ENCODE measurements at places on chromosomes 3 and 15.

GRCh38 chr3:55094676-55095075 is 166.8 kb upstream of the LRTM1 start:
- H3K4me3 ChIP-seq: no peak overlapping the region
- no peak overlapping the region for H3K27ac ChIP-seq
- H3K27me3 ChIP-seq: no peaks in the 10 kb centered on the region
- H3K36me3 ChIP-seq: no peaks in the 10 kb centered on the region
- H3K4me1 ChIP-seq: no peaks in the 10 kb centered on the region

GRCh38 chr15:22226034-22226790 is 145.9 kb downstream of the OR4M2 start:
- peaks cover 25% of the 10 kb centered on the region for H3K4me1 ChIP-seq
- peaks cover 4% of the 10 kb centered on the region for H3K36me3 ChIP-seq
- no peak overlapping the region for H3K27ac ChIP-seq
- no peak for DNase-seq

GRCh38 chr3:128277378-128278069 is 124.2 kb downstream of the EEFSEC start:
- H3K27ac ChIP-seq: peak overlapping the region; percentile 0
- no peaks in the 10 kb centered on the region for H3K36me3 ChIP-seq
- no peak overlapping the region for H3K4me3 ChIP-seq

DNA sequence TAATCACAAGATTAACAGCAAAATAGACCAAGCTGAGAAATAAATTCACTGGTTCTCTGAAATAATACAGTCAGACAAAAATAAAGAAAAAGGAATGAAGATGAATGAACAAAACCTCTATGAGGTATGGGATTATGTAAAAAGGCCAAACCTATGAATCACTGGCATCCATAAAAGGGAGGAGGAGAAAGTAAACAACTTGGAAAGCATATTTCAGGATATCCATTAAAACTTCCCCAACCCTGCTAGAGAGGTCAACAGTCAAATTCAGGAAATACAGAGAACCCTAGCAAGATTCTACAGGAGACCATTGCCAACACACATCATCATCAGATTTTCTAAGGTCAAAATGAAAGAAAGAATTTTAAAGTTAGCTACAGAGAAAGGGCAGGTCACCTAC is 649.7 kb upstream of the CBLB start:
- no peak for DNase-seq
- H3K4me3 ChIP-seq: no peak overlapping the region
- H3K36me3 ChIP-seq: no peaks in the 10 kb centered on the region
- H3K27ac ChIP-seq: no peak overlapping the region

GRCh38 chr3:188232656-188233055 is 78.7 kb downstream of the LPP start:
- DNase-seq: no peak
- no peak overlapping the region for H3K27ac ChIP-seq
- H3K4me1 ChIP-seq: peaks cover 36% of the 10 kb centered on the region
- H3K36me3 ChIP-seq: peaks cover 7% of the 10 kb centered on the region

DNA sequence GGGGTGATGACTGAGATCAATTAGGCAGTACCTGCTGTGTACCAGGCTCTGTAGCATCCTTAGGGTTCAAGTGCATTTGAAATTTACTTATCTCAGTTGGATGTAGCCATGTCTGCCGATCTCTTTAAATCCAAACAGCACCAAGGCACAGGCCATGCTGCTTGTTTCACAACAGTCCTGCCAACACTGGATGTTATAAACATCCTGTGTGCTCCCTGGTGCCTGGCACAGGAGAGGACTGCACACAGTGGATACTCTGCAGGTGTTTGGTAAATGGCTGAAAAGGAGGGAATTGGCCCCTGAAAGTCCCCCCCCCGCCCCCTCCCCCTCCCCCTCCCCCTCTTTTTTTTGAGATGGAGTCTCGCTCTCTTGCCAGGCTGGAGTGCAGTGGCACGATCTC is 27.0 kb downstream of the CTSH start:
- H3K4me3 ChIP-seq: no peak overlapping the region
- no peak for DNase-seq

- DNase-seq: no peak
- peak overlapping the region; percentile 41 for H3K27ac ChIP-seq
- peaks cover 54% of the 10 kb centered on the region for H3K4me1 ChIP-seq
- no peaks in the 10 kb centered on the region for H3K27me3 ChIP-seq
- H3K36me3 ChIP-seq: peaks cover 33% of the 10 kb centered on the region
Observed at GRCh38 chr3:38131621-38132369, 5.1 kb downstream of the ACAA1 start.

DNA sequence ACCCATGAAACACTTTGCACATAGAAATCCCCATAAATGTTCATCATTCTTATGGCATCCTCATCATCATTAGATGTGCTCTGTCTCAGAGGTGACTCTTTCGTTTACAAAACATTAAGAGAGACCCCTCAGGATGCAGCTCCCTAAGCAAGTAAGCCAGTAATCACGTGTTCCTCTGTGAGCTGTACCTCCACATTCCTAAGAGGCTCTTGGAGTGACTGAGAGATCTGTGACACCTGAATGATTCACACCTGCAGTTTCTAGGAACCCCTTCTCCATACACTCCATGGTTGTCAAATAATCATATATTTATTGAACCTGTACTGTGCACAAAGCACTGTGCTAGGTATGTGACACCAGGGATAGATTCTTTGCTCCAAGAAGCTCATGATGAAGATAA is 602.4 kb downstream of the UNC13C start:
- H3K27me3 ChIP-seq: peaks cover 11% of the 10 kb centered on the region
- no peak overlapping the region for H3K4me3 ChIP-seq
- no peak for DNase-seq

DNA sequence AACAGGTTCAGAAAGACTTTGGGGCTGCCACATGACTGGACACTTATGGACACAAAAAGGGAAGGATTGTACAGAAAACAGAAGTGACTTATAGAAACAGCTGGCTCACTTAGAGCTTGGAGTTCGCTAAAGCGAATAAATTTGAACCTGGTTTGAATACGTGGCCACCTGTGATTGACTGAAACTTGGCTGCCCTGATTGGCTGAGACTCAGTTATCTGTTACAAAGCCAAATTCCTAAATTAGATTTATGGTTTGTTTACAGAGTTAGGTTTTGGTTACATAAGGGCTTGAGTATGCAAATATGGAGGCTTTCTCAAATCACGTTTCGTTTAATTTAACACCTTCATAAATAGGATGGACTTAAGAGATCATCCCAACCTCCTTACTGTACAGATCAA is 270.2 kb downstream of the THSD4 start:
- H3K27ac ChIP-seq: no peak overlapping the region
- no peak overlapping the region for H3K4me3 ChIP-seq
- DNase-seq: no peak
- peaks cover 16% of the 10 kb centered on the region for H3K27me3 ChIP-seq

DNA sequence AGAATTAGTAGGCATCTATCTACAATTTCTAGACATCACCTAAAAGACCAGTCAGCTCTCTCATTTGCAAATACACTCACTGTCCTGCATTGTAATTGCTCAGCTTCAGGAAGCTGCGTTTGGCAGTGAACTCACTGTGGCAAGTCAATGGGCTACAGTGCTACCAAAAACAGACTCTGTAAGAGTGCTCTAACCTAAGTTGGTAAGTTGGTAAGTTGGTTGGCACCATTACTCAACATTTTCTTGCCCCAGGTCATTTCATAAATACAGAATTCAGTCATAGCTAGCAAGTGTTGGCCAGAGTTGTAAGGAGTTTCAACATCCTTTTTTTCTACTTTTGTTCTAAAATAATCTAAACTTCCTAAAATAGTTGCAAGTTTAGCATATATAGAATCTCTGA is 466.3 kb downstream of the NAALADL2 start:
- H3K36me3 ChIP-seq: no peaks in the 10 kb centered on the region
- no peaks in the 10 kb centered on the region for H3K4me1 ChIP-seq
- no peak overlapping the region for H3K4me3 ChIP-seq
- H3K27ac ChIP-seq: no peak overlapping the region

GRCh38 chr3:105811518-105812193 is 57.2 kb downstream of the CBLB start:
- DNase-seq: no peak
- H3K4me3 ChIP-seq: no peak overlapping the region
- H3K4me1 ChIP-seq: peaks cover 61% of the 10 kb centered on the region
- no peaks in the 10 kb centered on the region for H3K27me3 ChIP-seq
- no peak overlapping the region for H3K27ac ChIP-seq

GRCh38 chr3:189424922-189425321 is 206.3 kb upstream of the TP63 start:
- no peak for DNase-seq
- no peaks in the 10 kb centered on the region for H3K27me3 ChIP-seq
- no peak overlapping the region for H3K4me3 ChIP-seq
- H3K4me1 ChIP-seq: no peaks in the 10 kb centered on the region
- H3K36me3 ChIP-seq: no peaks in the 10 kb centered on the region

DNA sequence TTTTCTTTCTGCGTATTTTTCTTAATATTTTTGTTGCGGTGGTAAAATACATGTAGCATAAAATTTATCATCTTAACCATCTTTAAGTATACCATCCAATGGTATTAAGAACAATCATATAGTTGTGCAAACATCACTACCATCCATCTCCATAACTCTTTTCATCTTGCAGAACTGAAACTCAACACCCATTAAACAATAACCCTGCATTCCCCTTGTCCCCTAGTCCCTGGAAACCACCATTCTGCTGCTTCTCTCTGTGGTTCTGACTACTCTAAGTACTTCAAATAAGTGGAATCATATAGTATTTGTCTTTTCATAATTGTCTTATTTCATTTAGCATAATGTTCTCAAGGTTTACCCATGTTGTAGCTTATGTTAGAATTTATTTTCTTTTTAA is 67.3 kb upstream of the EOMES start:
- H3K4me1 ChIP-seq: peaks cover 7% of the 10 kb centered on the region
- H3K27me3 ChIP-seq: no peaks in the 10 kb centered on the region
- DNase-seq: no peak
- no peak overlapping the region for H3K27ac ChIP-seq
- peaks cover 1% of the 10 kb centered on the region for H3K36me3 ChIP-seq

DNA sequence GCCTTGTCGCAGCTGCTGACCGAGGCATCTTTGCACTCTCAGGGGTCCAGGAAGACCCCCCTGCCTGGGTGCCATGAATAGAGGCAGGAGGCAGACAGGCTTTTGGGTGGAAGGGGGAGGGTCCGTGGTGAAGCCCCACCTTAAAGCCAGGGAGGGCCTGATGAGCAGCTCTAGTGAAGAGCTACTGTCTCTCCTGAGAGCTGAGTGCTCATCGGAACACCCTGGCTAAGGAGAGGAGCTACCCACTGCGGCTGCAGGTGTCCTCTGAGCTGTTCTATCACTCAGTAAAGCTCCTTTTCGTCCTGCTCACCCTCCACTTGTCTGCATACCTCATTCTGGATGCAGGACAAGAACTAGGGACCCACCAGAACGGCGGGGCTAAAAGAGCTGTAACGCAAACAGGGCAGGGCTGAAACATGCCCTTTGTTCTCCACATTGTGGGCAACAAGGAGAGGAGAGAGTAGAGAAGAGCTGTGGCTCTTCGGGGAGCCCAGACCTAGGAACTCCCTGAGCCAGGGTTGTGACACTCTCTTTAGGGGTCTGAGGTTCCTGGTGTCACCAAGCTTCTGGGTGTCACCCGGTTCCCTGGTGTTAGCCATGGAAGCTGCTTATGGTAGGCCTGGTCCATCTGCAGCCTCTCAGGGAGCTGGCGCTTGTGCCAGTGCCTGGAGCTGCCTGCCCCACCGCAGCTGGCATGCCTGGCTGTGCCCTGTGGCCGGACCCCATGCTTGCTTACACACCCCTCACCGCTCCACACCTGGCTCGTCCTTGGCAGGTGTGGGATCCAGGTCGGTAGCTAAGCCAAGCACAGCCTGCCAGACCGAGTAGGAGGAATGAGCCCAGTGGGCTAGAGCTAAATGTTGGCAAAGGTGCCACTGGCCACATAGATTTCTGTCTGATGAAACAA is 26.2 kb upstream of the TFG start:
- H3K27ac ChIP-seq: no peak overlapping the region
- peaks cover 30% of the 10 kb centered on the region for H3K27me3 ChIP-seq
- H3K4me1 ChIP-seq: no peaks in the 10 kb centered on the region
- no peak overlapping the region for H3K4me3 ChIP-seq
- H3K36me3 ChIP-seq: no peaks in the 10 kb centered on the region
- no peak for DNase-seq

- no peaks in the 10 kb centered on the region for H3K27me3 ChIP-seq
- peaks cover 15% of the 10 kb centered on the region for H3K4me1 ChIP-seq
- peaks cover 2% of the 10 kb centered on the region for H3K36me3 ChIP-seq
- H3K27ac ChIP-seq: peak overlapping the region; percentile 82
- H3K4me3 ChIP-seq: peak overlapping the region; percentile 55
Observed at GRCh38 chr3:104291878-104292277, 1074.8 kb upstream of the ALCAM start.

DNA sequence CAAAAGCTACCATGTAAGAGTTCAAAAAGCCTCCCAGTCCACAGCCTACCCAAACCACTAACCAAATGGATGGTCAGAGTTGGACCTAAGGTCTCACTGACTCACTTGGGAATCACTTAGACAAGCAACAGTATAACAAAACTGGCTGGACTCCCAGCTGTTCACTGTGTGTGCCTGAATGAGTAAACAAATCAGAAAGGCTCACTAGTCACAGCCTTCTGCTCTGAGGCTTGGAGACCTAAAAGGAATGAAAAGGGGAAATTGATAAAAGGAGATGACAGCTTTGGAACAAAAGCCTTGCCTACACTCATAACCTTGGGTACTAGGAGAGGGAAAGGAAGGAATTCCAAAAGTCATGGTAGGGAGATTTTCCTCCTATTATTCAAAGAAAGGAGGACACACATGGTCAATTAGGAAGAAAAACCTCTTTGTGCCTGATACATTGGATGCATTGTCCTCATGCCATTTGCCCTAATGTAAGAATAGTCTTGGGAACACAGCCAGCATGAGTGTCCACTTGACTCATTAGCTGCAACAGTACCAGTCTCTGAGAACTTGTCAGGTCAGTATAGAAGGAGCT is 92.3 kb downstream of the FRMD5 start:
- no peak overlapping the region for H3K27ac ChIP-seq
- DNase-seq: no peak
- peaks cover 1% of the 10 kb centered on the region for H3K36me3 ChIP-seq
- H3K27me3 ChIP-seq: peaks cover 48% of the 10 kb centered on the region
- no peak overlapping the region for H3K4me3 ChIP-seq
- H3K4me1 ChIP-seq: no peaks in the 10 kb centered on the region

Measured in central memory CD8-positive, alpha-beta T cell (primary cell).